ENCODE measurements at places on chromosomes 7 and 10. TPM values are rescaled to one million over a fixed set of nuclear protein-coding genes. Genes with fewer than 3 reads are reported as not detected.
A peak's percentile ranks its signal among the peaks of the same experiment; 100 is the strongest.

DNA sequence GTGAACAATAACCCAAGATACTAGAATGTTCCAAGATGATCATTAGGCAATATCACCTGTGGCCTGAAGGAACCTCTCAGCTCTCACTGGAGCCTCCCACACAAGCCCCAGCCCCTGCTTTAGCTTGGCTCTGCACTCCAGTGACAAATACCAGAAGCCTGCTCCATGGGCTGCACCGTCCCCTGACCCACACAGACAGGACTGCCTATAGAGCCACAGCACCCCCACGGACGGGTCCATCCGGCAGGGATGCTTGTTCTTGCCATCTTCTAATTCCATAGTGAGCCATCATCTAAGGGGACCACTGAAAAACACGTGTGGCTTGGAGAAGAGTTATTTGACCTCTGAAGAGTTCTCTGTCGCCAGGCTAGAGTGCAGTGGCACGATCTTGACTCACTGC is 100.9 kb downstream of the PTN start:
- no peaks in the 10 kb centered on the region for H3K4me1 ChIP-seq
- no peak overlapping the region for H3K27ac ChIP-seq
- no peak for DNase-seq
- no peaks in the 10 kb centered on the region for H3K36me3 ChIP-seq

DNA sequence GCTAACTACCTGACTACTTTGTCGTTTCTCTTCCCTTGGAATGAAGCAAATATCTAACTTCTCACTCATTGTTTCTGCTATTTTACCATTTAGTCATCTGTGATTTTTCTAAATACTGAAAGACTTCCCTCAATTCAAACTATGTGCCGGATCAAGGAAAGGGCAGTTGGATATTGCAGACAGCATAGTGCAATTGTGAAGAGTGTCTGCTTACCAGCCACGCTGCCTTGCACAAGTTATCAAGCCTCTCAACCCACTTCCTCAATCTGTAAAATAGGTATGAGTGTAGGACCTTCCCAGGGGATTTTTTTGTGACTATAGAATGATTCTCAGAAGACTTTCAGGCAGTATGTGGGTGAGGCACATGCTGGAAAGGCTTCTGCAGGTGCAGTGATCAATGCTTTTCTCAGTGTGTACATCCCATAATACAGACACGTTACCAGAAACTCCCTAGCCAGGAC is 54.3 kb downstream of the EGFR start:
- H3K4me3 ChIP-seq, result no peak overlapping the region
- no peak for DNase-seq
- H3K4me1 ChIP-seq, result peaks cover 37% of the 10 kb centered on the region
- H3K36me3 ChIP-seq, result no peaks in the 10 kb centered on the region
- no peaks in the 10 kb centered on the region for H3K27me3 ChIP-seq

BCL7B gene
- total RNA-seq, result 108 TPM

DNA sequence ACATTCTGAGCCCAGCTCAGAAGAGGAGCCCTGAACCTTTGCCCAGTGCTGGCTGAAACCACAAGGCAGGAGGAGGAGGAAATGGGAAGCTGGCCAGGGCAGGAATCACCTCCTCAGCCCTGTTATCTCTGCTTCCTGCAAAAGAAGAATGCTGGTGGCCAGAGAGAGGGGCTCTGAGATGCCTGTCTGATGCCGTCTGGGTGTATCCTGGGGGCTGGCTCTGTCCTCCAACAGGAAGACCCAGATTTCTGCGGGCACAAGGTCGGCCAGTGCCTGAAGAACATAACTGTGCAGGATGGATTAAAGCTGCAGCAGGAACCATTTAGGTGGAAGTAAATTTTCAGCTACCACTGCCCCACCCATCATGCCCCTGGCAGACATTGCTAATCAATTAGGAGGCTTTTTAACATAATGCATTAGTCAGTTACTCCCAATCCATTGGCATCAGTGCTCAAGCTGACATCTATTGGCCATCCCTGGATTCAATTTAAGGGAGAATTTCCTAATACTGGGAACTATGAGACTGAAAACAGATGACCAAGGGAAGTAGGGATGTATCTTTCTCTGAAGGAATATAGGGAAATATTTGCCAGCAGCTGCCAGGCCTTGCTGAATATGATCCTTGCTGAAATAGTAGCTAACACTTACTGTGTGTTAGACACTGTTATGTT is 67.7 kb downstream of the COL13A1 start:
- H3K36me3 ChIP-seq, result no peaks in the 10 kb centered on the region
- H3K27ac ChIP-seq, result no peak overlapping the region
- no peak for DNase-seq
- H3K4me3 ChIP-seq, result no peak overlapping the region
- H3K27me3 ChIP-seq, result no peaks in the 10 kb centered on the region
- no peaks in the 10 kb centered on the region for H3K4me1 ChIP-seq

DNA sequence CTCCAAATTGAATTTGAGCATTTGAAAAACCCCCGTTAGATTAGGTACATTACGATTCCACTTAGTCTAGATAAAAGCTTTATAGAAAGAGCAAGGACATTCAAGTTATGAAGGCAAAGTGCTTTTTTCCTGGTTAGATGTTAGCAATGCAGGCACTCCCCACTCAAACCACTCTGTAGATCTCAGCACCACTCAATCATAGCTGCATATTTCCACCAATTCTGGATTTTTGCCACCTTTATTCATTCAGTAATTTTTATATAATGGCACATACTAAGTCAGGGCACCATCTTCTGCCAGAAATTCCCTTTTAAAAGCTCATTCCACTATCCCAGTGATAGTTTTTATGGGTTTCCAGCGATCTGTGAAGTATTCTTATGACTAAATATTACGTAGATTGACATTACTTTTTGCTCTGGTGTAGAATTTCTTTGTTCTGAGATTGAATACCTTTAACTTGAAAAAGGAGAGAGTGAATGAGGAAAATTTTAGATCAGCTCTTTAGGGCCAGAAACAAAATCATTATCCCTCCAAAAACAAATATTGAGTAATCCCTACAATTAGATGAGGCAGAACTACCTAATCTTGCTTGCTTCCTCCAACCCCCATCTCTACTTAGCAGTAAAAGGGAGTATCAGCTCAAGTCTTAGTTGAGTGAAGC is 51.6 kb downstream of the RNLS start:
- no peak for DNase-seq
- no peaks in the 10 kb centered on the region for H3K36me3 ChIP-seq
- H3K27ac ChIP-seq, result no peak overlapping the region
- no peak overlapping the region for H3K4me3 ChIP-seq
- no peaks in the 10 kb centered on the region for H3K27me3 ChIP-seq

ERVW-1 gene
- total RNA-seq, result 0.10 TPM

DNA sequence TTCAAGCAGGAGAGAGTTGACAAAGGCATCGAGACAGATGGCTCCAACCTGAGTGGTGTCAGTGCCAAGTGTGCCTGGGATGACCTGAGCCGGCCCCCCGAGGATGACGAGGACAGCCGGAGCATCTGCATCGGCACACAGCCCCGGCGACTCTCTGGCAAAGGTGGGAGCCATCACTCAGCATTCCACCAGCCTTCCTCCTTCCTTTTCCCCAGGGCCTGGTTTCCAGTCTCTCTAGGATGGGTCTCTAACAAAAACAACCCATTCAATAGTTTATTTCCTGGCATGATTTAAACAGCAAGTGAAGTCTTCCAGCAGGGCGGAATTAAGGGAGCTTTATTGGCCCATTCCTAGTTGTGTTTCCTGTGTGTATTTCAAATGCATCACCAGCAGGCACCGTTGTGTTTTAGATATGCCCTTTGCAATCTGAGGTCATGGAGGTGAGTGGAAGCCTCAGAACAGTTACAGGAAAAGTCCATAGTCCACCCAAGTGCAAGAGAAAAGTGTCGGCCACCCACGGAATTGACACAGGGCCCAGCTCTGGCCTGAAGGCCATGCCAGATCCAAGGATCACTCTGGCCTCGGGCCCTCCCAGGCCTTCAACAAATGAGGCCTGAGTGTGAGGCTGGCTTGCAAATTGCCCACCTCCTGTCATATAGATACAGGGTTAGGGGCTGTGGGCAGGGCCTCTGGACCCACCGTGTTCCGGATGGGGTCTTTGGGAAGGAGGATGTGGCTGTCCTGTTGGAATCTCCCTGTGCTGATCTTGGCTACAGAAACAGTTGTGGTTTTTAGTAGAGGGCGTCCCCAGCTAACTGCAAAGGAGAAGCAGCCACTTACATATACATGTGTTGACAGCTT is 46.9 kb upstream of the TRIM8 start:
- peak overlapping the region; percentile 50 for H3K27ac ChIP-seq
- H3K27me3 ChIP-seq, result no peaks in the 10 kb centered on the region

CYP3A5 gene
- total RNA-seq, result 0.70 TPM

- no peak within 1 kb of the TSS for H3K27ac ChIP-seq
- no peaks in the 10 kb centered on the region for H3K4me1 ChIP-seq
- no peaks in the 10 kb centered on the region for H3K36me3 ChIP-seq
- H3K27me3 ChIP-seq, result peaks cover 47% of the 10 kb centered on the region
- H3K4me3 ChIP-seq, result no peak within 1 kb of the TSS
Measured at GRCh38 chr10:49761789-49762565, at the start of gene OGDHL. TSS of gene OGDHL (minus strand) at chr10:49762323. CDS start at chr10:49758592, 3,731 bp downstream.

DNA sequence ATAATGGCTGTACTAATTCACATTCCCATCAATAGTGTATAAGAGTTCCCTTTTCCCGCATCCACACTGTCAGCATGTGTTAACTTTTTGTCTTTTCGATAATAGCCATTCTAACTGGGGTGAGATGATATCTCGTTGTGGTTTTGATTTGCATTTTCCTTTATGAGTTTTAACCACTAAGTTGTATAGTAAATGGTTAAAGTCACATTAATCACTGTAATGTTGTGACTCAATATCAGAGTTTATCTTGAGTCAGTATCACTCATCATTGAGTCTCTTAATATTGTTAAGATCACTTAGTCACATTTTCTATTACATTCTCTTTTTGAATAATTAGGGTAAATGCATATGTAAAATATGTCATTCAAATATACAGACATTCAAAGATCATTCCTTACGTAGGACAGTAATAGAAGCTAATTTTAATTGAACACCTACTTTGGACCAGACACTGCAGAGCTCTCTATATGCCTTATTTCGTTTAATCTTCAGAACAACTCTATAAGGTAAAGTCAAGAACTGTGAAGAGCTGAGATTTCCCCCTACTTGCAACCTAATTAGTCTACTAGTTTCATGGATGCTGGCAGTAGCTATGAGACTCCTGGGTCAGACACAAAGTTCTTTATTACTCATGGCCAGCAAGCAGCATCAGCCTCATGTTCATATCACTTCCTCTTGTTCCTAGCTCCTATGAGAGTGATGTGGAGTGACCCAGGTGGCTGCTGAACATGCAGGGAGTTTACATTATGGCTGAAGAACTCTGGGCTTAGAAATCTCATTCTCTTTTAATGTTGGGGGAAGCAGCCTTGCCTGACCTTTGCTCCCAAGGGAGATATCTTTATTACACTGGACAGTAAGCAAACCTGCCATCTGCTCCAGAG is 30.5 kb downstream of the CREB5 start:
- no peak for DNase-seq
- H3K4me1 ChIP-seq, result peaks cover under 1% of the 10 kb centered on the region
- no peak overlapping the region for H3K4me3 ChIP-seq
- H3K36me3 ChIP-seq, result no peaks in the 10 kb centered on the region
- H3K27me3 ChIP-seq, result no peaks in the 10 kb centered on the region

- no peak for DNase-seq
- H3K4me3 ChIP-seq, result no peak overlapping the region
- H3K27me3 ChIP-seq, result no peaks in the 10 kb centered on the region
Measured at GRCh38 chr10:64571056-64571455, 1049.9 kb downstream of the REEP3 start.

GRCh38 chr7:146370171-146370570 is 253.6 kb downstream of the CNTNAP2 start:
- H3K4me1 ChIP-seq, result no peaks in the 10 kb centered on the region
- no peaks in the 10 kb centered on the region for H3K36me3 ChIP-seq
- H3K27ac ChIP-seq, result no peak overlapping the region
- DNase-seq, result no peak
- no peaks in the 10 kb centered on the region for H3K27me3 ChIP-seq
- H3K4me3 ChIP-seq, result no peak overlapping the region

- H3K27me3 ChIP-seq, result peaks cover 97% of the 10 kb centered on the region
- no peak overlapping the region for H3K27ac ChIP-seq
- DNase-seq, result no peak
- H3K36me3 ChIP-seq, result no peaks in the 10 kb centered on the region
Measured at GRCh38 chr7:122305475-122306319, 1.1 kb upstream of the FEZF1 start.

EN2 gene
- total RNA-seq, result 0.59 TPM

- H3K27ac ChIP-seq, result no peak overlapping the region
- no peak overlapping the region for H3K4me3 ChIP-seq
- no peak for DNase-seq
- no peaks in the 10 kb centered on the region for H3K36me3 ChIP-seq
- peaks cover 20% of the 10 kb centered on the region for H3K27me3 ChIP-seq
Measured at GRCh38 chr7:39417642-39418041, 148.6 kb upstream of the YAE1 start.

TUBAL3 gene
- total RNA-seq, result 0.18 TPM

DNA sequence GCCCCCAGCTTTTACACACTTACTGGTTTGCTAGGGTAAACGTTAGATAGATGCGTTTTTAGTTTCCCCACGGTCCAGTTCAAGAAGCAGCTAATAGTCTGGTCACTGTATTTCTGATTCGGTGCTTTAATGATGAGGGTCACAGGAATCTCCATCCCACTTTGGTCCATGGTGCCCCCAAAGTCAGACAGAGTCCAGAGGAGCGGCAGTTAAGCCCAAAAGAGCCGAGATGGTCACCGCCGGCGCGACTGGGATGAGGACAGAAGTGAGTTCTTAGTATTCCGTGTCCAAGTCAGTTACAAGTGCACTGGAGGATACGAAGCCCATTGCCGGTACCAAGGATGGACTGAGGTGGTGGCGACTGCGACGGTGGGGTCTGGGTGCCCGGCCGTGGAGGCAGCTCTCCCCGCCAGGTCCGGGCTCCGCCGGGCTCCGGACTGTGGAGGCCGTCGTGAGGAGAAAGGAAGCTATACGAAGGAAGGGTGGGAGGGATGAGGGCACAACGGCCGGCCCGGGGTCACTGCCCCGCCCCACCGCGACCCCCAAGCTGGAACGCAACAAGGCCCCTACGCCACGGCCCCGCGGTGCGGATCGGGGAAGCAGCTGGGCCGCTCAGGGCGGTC is 663 bp downstream of the HERPUD2 start:
- no peaks in the 10 kb centered on the region for H3K27me3 ChIP-seq
- H3K36me3 ChIP-seq, result no peaks in the 10 kb centered on the region
- DNase-seq, result no peak
- peaks cover 52% of the 10 kb centered on the region for H3K4me1 ChIP-seq
- H3K27ac ChIP-seq, result peak overlapping the region; percentile 95
- peak overlapping the region; percentile 97 for H3K4me3 ChIP-seq

DNA sequence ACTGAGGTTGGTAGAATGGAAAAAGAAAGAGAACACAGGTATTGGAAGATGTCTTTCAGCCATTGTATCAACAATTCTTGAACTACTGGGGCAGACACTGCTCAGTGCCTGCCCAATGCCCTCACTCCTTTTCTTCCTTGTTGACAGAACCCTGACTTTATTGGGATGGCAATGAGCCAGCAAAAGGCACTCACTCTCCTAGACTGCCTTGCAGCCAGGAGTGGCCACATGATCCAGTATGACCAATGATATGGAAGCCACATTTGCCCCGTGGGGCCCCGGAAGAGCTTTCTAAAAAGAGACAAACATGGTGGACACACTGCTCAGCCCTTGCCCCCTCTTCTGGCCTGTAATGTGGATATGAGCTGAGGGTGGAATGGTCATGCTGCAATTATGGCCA is 88.6 kb upstream of the ZNF716 start:
- no peaks in the 10 kb centered on the region for H3K36me3 ChIP-seq
- no peaks in the 10 kb centered on the region for H3K27me3 ChIP-seq
- H3K4me3 ChIP-seq, result no peak overlapping the region
- no peak for DNase-seq
- no peaks in the 10 kb centered on the region for H3K4me1 ChIP-seq

PSPH gene
- 4.7 TPM for total RNA-seq
